ENCODE measurements at places on chromosomes 12 and 14.

DNA sequence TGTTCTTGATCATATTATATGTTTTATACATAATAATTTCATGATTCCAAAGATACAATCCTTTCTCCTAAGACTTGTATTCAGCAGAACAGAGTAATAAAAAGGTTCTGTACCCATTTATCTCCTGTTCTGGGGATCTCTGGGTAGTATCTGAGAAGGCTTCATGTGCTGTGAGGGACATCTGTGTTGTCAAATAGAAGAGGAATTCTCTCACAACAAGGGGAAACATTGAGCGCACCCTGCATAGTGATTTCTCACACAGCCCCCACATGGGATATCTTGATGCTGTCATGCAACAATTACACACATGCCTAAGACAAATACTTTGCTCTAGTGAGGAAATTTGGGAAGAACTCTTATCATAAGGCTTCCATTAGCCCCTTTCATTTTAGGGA, 101.8 kb upstream of the ATF1 start:
- DNase-seq, result no peak

DNA sequence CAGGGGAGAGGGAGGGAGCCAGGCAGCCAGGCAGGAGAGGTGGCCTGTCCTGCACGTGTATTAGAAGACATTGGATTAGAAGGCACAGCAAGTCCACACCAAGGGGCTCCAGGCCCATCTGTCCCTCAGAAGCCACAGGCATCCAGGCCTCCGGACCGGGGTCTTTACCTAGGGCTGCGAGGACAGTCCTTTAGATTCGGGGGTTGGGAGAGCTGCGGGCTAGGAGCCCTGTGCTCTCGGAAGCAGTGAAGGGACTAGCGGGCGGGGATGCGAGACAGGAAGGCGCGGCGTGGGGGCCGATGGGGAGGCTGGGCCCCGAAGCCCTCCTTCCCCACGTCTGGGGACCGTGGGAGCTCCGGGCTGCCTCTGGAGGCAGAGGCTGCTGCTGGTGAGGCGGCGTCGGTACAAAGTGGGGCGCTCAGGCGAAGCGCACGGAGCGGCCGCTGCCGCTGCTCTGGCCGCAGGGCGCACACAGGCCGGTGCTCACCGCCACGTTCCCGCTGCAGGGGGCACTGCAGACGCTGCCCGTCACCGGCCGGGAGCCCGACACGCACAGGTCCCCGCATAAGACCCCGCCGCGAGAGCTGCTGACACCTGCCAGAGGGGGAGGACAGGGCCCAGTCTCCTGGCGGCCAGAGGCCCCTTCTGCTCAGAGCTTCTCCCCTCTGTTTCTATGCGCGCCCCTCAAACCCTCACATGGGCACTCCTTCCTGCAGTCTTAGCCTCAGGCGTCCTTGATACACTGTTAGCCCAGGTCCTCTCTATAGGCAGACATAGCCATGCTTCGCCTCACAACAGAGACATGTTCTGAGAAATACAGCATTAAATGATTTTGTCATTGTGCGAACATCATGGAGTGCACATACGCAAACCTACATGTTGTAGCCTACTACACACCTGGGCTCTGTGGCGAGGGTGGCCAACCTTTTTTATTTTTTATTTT, 17.3 kb downstream of the KRT7 start:
- DNase-seq, result no peak

DNA sequence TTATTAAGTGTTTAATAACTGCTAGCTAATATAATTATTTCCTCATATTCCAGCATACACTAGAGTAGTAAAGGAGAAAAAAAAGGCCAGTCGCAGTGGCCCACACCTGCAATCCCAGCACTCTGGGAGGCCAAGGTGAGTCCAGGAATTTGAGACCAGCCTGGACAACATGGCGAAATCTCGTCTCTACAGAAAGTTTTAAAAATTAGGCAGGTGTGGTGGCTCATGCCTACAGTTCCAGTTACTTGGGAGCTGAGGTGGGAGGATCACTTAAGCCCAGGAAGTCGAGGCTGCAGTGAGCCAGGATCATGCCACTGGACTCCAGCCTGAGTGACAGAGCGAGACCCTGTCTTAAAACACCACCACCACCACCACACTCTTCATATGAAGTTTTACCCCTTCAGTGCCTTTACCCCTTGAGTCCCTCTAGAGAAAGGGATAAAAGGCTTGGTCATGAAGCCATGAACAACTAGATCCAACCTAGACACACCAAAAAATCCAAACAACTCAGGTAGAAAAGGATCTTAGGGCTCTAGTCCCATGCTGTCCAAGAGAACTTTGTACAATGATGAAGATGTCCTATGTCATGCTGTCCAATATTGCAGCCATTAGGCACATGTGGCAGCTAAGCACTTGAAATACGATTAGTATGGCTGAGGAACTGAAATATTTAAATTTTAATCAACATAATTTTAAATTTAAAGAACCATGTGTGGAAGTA, 29.6 kb downstream of the ATXN2 start:
- DNase-seq, result no peak

DNA sequence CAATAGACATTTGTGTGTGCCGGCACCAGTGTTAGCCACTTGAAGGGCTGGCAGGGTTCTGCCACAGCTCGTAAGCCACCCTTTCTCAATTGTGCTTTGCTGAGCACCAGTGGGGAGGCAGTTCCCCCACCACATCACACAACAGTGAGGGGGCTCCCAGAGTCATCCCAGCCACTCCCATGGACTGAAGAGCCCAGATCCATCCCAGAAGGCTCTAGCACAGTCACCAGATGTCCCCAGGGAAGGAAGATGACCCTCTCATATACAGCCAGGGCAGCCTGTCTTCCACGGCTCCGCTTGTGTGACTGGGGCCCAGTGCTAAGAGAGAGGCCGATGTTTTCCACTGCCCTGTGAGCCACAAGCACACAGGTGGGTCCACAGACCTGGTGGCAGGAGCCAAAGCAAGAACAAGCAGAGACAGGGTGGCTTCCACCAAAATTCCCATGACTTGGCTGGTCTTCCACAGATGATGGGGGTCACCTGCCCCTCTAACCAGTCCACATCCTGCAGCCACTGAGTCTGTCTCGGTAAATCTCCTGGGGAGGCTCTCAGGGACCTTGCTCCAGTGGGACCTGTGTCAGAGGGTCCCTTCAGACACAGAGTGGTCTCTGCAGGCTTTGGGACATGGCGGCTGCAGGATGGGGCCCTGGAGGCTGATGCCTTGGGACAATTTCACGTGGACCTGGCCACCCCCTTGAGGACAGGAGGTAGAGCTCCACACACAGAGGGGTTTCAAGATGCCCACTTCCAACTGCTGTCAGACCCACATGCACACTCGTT, 71.9 kb upstream of the DDX11 start:
- no peak for DNase-seq

DNA sequence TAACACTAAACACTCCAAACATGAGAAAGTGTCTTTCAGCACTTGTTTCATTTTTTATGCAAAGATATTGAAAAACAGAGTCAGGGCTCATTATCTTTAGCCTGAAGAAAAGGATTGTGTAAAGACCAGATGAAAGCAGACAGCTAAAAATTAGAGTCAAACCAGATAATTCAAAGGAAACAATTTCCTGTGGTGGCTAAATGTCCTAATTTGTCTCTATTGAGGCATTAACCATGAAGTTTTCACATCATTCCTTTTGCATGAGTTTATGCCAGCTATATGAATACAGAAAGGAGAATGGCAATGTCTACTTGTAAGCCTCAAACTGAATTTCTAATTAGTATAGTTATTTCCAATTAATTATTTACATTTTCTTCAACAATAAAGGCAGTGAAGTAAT, 338.5 kb downstream of the FSCB start:
- no peak for DNase-seq

- DNase-seq, result no peak
Measured at GRCh38 chr12:6273541-6274230, 36.8 kb upstream of the PLEKHG6 start.

DNA sequence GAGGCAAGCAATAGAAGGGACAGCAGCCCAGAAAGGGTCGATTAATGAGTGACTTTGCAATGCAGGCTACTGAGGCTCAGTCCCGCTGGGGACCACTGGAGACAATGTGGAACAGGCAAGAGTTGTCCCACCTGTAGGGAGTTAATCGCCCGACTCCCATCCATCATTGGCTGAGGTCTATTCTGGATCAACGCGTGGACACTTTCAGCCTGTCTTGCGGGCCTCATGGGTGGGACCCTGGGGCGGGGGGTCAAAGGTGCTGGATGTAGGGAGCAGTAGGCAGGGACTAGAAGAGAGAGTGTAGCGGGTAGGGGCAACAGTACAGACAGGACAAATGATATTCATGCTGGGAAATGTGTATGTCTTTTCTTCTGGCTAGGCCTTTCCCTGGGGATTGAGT, 6.1 kb downstream of the IFI27L2 start:
- no peak for DNase-seq
